ENCODE measurements at places on chromosomes 3 and 15. TPM values are rescaled to one million over a fixed set of nuclear protein-coding genes. Genes with fewer than 3 reads are reported as not detected.

DNA sequence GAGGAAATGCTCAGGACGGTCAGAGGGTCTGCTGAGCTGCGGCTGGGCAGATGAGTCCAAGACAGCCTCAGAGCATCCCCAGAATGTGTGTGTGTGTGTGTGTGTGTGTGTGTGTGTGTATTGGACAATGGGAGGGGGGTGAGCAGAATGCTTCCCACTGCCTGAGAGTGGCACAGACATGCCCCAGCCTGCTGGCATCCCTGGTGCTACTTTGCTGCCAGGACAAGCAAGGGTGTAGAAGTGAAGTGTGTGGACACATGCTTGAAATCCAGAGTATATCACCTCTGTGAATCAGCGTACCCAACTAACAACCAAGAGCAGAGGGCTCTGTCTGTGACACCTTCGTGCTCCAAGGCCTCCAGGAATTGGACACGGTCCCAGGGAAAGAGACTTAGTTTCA, 76.3 kb downstream of the SLC9A9 start:
- DNase-seq: no peak

DNA sequence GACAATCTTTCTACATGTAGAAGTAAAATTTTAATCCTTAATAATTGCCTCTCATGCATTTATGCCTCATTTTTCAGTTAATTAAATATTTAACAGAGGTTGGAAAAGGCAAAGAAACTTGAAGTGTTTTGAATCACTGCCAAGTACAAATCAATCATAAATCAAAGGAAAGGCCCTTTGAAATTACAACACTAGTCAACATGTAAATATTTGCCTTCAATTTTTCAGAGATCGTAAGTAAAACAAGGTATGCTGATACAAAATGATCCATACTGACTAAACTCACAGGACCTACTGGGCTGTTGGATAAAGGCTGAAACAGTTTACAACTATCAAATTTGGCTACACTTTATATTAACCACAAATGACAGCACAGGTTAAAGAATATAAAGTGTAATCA, 33.9 kb downstream of the ZBBX start:
- DNase-seq: no peak

GRCh38 chr15:81023483-81024264, 23.0 kb downstream of the TLNRD1 start:
- DNase-seq: no peak

- DNase-seq: no peak
Observed at GRCh38 chr15:55250392-55250791, 39.2 kb downstream of the RAB27A start.

- DNase-seq: no peak
Observed at GRCh38 chr15:31098491-31098917, 3.0 kb downstream of the TRPM1 start.

GRCh38 chr3:28718074-28718849, 369.6 kb upstream of the AZI2 start:
- DNase-seq: no peak

DNA sequence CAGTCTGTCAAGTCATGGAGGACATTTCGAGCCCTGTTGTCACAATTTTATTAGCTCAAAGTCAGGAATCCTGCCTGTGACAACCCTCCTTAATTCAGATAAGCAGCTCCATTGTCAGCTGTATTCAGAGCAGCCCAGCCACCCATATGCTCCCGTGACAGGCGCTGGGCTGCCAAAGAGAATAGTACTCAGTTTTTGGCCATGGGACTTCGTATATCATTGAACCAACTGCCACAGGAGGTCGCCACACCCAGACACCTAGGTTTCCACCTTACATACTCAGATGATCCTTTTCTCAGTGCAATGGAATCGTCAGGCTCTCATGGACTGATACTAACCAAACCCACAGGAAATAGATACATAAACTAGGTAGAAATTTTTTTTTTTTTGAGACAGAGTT, 100.2 kb downstream of the C3orf70 start:
- DNase-seq: no peak

- DNase-seq: no peak
Observed at GRCh38 chr3:130459944-130460343, 57.0 kb upstream of the COL6A6 start.

- no peak for DNase-seq
Observed at GRCh38 chr3:48885753-48886152, 12.9 kb downstream of the SLC25A20 start.

- DNase-seq: peak; percentile 23
Observed at GRCh38 chr3:151067158-151067557, 18.3 kb upstream of the MED12L start.

GRCh38 chr3:187016639-187017345, 86.5 kb downstream of the ST6GAL1 start:
- no peak for DNase-seq

- DNase-seq: no peak
Observed at GRCh38 chr15:78983146-78983918, 38.5 kb upstream of the CTSH start.

GRCh38 chr15:69462030-69462492, 9.4 kb downstream of the RPLP1 start:
- no peak for DNase-seq

DNA sequence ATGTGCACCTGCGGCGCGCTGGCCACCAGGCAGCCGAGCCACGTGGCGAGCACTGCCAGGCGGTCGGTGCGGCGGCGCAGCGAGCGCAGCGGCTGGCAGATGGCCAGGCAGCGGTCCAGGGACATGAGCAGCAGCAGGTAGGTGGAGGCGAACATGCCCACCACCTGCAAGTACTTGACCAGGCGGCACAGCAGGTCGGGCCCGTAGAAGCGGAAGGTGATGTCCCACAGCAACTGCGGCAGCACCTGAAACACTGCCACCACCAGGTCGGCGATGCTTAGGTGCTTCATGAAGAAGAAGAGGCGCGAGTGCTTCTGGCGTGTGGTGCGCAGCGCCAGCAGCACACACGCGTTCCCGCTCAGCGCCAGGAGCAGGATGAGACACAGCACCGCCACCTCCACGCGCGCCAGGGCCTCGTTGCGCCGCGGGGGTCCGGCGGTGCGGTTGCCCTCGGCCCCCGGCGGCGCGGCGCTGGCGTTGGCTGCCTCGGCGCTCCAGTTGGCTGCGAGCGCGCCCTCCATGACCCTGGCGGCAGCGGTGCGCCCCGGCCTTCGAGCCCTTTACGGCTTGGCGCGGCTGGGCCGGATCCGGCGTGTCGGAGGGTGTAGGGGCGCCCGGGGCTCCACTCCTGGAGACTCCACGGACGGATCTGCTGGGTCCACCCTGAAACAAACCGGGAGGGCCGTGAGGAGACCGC, 1.6 kb downstream of the OXTR start:
- DNase-seq: peak; percentile 31

DNA sequence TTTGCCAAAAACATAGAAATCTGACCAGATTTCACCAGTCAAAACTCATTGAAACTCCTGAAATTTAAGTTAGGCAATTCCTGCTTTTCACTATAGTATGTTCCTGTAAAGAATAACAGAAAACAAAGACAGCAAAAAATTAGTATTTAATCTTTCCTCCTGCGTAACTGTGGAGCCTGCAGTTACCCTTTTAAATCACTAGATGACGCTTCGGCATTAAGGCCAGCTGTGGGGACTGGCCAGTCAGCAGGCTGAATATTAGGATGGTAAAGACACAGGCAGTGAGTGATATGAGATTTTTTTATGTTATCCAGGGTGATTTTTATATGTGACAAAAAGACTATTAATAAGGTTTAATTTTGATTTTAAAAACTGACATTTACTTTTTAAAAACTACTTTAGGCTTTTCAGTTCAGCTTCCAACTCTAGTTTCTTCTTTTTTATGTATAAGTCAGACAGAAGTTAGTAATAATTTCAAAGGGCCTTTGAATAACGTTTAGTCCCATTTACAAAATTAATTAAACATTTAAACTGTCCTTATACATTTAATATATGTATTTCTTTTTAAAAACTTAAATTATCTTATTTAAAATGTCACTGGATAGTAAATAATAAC, 165.1 kb downstream of the PPM1L start:
- DNase-seq: no peak

DNA sequence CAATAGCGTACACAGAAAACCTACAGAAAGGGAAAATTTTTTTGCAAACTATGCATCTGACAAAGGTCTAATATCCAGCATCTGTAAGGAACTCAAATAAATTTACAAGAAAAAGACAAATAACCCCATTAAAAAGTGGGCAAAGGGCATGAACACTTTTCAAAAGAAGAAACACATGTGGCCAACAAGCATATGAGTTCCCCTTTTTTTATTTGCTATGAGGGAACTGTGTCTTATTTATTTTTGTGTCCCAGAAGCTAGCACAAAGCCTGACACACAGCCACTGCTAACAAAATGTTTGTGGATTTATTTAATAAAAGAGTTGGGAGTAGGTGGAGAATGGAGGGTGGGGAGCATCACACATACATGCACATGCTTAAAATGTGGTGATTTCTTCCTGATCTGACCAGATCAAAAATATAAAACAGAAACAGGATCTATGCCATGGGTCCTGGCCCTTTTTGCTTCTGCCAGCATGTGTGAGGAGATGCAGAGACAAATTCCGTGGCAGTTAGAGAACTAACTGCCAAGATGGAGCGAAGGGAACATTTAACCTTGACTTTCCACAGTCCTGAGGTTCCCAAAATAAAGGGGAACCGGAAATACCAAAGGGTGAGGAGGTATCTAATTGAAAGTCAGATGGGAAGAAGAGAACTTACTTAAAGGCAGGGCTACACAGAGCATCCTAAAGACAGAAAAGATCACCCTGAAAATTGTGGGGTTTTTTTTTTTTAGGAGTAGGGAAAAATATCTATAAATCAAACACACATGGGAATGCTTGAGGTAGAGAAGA, at the start of gene TMEM202:
TSS of gene TMEM202 (plus strand) at position 510 of the 793 bp plus-strand sequence. CDS start at position 532, 22 bp downstream.
- no peak for DNase-seq

- DNase-seq: no peak
Observed at GRCh38 chr3:51386159-51386851, 1.2 kb downstream of the MANF start.

- DNase-seq: no peak
Observed at GRCh38 chr3:71565976-71566375, 17.6 kb downstream of the FOXP1 start.

- no peak for DNase-seq
Observed at GRCh38 chr3:54818486-54818885, 109.4 kb downstream of the LRTM1 start.

- DNase-seq: no peak
Observed at GRCh38 chr3:171838218-171838720, 4.9 kb upstream of the TMEM212 start.

DNA sequence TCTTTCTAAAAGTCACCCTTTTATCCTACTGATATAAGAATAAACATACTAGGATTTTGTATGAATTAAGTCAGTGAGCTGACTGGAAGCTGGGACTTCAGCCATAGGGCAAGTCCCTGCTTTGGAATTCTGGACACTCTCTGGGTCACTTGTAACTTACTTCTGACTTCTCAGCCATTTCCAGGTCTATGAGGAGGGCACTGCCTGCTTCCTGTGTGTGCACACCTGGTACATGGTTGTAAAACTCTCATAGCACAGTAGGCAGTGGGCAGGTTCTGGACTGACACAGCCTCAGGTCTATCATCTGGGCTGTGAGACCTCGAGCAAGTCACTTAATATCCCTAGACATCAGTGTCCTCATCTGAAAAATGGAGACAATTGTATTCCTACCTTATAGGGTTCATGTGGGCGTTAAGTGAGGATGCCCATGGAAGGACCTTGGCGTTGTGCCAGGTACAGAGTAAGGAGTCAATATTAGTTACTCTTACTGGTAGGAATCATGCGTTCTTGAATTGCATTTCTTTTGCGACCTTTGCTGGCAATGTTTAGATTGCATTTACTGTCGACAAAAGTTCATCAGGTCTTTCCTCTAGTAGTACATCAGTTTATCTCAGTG, 27.5 kb upstream of the TGM5 start:
- DNase-seq: no peak

GRCh38 chr3:16511681-16512434, 1.6 kb downstream of the RFTN1 start:
- peak; percentile 82 for DNase-seq

GRCh38 chr15:70670680-70671079, 92.7 kb downstream of the UACA start:
- DNase-seq: no peak

The MUC13 gene
- total RNA-seq: not detected

The ITPKA gene
- total RNA-seq: not detected

The PIERCE2 gene
- 0.60 TPM for total RNA-seq

The ANKUB1 gene
- total RNA-seq: not detected

The FEZF2 gene
- not detected for total RNA-seq

The TMEM158 gene
- 0.55 TPM for total RNA-seq

The CPNE9 gene
- total RNA-seq: 0.25 TPM

The SCN11A gene
- 0.02 TPM for total RNA-seq

The PLA2G4D gene
- not detected for total RNA-seq

The KCNMB2 gene
- not detected for total RNA-seq

The NR1I2 gene
- not detected for total RNA-seq

The FBXO40 gene
- not detected for total RNA-seq

The STARD9 gene
- total RNA-seq: 8.8 TPM

The AHSG gene
- not detected for total RNA-seq

The NDN gene
- total RNA-seq: 2.9 TPM

The C3orf80 gene
- not detected for total RNA-seq

Data from activated CD4-positive, alpha-beta T cell treated with anti-CD3 and anti-CD28 coated beads, Interleukin-2, amount 10 ng/mL, durations not matched to agents 7 days and 5 days (primary cell).